Epithelial cell of alveolus of lung (primary cell): ENCODE measurements at places on chromosomes 5 and 9. TPM values are rescaled to one million over a fixed set of nuclear protein-coding genes. Genes with fewer than 3 reads are reported as not detected.

DMRT1 gene
- total RNA-seq: not detected in 2 replicates

CTXN3 gene
- not detected in 2 replicates for total RNA-seq

MLANA gene
- not detected in 2 replicates for total RNA-seq

BNC2 gene
- 13.8 and 27.3 TPM in 2 replicates for total RNA-seq

OMD gene
- not detected in 2 replicates for total RNA-seq

NDUFA8 gene
- 52.3 and 53.9 TPM in 2 replicates for total RNA-seq

NKD2 gene
- 2.1 and 102 TPM in 2 replicates for total RNA-seq

CCDC127 gene
- 3.6 and 3.8 TPM in 2 replicates for total RNA-seq

OTULINL gene
- total RNA-seq: 4.3 and 4.8 TPM in 2 replicates

ELOVL7 gene
- total RNA-seq: 0.39 TPM in 1 of 2 replicates, not detected in the other
